Activated CD8-positive, alpha-beta memory T cell treated with anti-CD3 and anti-CD28 coated beads, Interleukin-2, amount 50 U/mL, for 4 hours (primary cell): ENCODE measurements at places on chromosomes 16 and 17.

- no peak for DNase-seq
Observed at GRCh38 chr17:3590768-3591167, 18.4 kb downstream of the TRPV1 start.

DNA sequence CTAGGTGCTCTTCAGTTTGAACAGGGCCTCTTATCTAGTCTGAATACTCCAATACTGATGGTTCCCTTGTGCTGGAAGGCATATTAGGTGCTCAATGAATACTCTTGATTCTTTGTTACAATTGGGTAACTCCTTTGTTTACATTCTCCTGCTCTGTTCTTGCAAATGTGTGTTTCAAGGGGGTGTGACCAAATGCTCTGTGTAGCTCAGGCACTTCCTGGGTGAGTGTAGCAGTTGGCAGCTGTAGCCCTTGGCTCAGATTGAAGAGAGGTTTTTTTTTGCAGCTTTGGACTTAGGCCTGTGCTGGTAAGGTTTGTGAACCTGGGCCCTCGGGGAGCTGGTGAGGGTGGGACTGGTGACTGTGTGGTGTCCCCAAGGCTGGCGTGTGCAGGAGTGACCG is 20.2 kb downstream of the TBCD start:
- DNase-seq: no peak

DNA sequence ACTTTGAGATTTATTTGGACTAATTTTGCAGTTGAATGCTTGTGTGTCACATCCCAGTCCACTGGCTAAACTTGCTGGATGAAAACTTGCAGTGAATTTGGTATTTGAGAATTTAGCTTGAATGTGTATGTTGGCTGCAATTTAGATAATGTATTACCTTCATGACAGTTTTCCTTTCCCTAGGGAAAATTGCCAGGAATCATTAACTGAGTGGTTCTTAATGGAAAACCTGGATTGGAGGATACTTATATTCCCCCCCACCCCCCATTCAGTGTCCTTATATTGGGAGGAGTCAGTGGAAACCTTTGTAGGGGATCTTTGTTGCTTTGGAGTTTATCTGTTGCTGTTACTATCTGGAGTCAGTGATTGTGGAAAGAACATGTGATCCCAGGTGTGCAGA is 67.6 kb downstream of the KPNA2 start:
- no peak for DNase-seq

DNA sequence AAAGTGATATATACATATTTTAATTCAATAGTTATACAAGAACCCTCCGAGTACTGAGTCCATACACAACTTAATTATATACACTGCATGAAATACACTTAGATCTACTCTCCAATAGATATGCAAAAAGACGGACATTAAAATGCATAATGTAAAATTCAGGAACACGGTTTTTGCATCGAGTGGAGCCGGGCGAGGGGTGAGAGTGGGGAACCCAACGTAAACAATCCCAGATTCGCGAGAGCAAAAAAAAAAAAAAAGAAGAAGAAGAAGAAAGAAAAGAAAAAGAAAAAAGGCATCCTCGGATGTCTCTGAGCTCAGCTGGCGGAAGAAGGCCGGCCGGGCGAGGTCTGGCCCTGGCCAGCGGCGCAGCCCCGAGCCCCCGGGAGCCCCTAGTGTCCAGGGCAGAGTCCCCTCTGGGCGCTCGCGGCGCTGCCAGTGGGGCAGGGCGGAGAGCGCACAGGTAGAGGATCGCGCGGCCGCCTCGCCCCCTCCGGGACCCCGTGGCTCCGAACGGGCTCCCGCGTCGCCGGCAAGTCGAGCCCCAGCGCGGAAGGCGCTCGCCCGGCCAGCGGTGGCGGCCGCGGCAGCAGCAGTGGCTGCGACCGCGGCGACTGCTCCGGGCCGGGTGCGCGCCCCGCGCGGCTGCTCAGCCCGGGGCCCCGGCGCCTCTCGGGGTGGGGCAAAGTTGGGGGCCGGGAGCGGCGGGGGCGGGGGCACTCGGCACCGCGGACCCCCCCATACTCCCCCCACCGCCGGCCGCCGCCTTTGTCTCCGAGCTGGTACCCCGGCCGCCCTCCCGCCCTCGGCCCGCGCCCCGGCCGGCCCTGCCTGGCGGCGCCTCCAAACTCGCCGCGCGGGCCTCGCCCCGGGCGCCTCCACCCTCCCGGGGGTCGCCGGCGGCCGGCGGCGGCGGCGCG is 9.6 kb upstream of the ZFHX3 start:
- no peak for DNase-seq

- DNase-seq: no peak
Observed at GRCh38 chr17:44235583-44235936, 16.1 kb upstream of the UBTF start.

DNA sequence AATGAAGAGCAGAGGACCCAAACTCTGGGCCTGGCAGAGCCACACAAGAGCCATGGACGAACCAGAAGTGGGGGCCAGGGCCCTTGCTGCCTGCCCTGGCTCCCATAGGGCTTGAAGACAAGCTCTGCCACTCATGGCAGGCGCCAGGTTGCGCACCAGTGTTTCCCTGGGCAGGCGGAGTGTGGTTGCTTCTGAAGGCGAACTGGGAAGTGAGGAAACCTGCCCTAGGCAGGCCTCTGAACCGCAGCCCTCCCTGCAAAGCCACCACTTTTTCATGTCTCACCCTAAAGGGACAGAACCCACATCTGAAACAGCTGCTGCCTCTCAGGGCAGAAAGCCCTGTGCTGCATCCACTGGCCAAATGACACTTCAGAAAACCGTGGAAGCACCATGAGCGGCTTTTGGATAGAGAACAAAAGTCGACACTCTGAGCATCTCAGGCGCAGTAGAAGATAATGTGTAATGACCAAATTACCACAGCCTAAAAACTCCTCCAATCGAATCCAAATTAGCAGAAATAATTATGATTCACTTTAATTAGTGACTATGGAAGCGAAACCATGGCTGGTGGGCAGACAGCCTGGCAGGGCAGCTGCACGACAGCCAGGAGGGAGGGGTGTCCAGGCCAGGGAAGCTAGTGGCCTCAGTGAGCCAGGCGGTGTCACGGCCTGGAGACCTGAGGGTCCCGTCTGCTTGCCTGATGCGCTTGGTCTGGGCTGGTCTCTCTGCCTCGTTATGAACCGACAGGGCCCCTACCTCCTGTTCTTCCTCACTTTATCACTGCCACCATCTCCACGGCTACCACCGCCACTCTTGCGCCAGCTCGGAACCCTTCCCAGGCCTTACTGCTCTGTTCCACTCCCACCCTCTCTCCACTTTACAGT is 59.1 kb downstream of the PRMT7 start:
- no peak for DNase-seq

DNA sequence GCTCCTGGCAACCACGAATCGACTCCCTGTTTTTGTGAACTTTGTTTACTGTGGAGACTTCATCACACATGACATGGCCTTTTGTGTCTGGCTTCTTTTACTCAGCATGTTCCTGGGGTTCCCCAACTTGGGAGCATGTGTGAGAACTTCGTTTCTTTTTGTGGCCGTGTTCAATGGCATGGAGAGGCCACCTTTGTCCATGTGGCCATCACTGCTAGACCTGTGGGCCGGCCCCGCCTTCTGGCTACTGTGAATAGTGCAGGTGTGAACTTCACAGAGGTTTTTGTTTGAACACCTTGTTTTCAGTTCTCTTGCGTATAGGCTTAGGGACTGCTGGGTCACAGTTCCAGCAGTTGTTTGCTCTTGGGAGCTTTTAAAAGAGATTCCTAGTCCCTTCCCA is 5.7 kb upstream of the SLC38A8 start:
- no peak for DNase-seq

GRCh38 chr17:66807182-66807581 is 27.7 kb upstream of the CACNG5 start:
- DNase-seq: no peak

GRCh38 chr17:51150932-51151331 is 2.4 kb upstream of the NME1 start:
- DNase-seq: no peak

DNA sequence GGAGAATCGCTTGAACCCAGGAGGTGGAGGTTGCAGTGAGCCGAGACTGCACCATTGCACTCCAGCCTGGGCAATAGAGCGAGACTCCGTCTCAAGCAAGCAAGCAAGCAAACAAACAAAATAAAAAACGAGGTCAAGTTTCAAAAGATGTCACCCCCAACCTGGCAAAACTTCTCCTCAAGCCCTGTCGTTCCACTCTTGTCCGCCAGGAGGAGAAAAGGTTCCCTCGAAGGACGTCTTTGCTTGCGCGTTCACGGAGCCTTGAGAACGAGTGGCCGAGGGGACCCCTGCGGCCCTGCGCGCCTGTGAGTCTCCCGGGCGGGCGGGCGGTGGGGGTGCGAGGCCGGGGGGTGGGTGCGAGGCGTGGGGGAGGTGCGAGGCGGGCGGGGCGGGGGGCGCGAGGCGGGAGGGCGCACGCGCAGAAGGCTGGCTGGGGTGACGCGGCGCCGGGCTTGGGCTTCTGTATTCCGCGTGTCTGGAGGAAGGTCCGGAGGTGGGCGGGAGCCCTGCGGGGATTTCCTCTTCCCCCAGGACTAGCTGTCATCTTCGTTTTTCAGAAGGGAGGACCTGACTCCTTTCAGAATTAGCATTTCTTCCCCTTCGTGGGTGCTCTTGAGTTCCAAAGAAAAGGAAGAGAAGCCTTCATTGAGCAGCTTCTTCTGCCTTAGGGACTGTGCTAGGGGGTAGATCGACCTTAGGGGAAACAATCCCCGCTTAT is 3.7 kb downstream of the SLC52A1 start:
- peak; percentile 83 for DNase-seq

DNA sequence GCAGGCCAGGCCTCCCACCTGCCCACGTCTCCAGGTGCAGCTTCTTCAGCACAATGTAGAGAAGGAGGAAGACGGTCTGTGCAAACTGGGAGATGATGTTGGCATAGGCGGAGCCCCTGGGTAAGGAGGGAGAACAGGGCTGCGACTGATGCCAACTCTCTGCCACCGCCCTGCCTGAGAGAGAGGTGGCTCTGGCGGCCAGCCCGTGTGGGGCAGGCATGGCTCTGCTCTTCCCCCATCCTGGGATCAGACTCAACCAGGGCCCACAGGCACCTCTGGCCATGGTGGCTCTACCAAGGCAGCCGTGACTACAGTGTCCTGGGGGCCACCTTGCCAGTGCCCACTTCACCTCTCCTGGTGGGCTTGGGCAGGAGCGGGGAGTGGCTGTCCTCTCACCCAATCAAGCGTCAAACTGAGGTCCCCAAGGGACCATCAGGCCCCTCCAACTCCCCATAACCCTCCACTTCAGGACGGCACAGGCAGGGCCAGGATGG is 8.6 kb downstream of the SLC47A2 start:
- DNase-seq: no peak

- DNase-seq: no peak
Observed at GRCh38 chr17:38906460-38907228, 18.8 kb upstream of the LASP1NB start.

DNA sequence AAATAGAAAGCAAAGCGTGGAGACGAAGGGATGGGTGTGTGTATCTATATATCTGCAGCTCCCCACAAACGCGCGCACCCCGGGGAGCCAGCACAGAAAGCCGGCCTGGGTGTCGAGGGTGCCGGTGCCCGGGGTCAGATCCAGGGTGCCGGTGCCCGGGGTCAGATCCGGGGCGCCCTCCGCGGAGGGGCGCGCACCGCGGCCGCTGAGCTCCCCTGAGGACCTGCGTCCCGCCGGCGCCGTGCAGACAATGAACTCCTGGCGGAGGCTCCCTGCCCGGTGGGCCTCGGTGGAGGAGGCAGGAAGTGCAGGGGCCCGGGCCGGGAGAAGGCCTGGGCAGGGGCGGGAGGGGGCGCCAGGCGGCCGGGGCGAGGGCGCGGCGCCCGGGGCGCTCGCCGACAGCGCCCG is 1.1 kb downstream of the ZNF423 start:
- DNase-seq: no peak

GRCh38 chr17:58353389-58353825 is 1.4 kb upstream of the SUPT4H1 start:
- no peak for DNase-seq

GRCh38 chr17:75412455-75413317 is 7.2 kb upstream of the GRB2 start:
- peak; percentile 73 for DNase-seq

GRCh38 chr17:40298726-40299125 is 10.3 kb upstream of the RARA start:
- DNase-seq: no peak

- no peak for DNase-seq
Observed at GRCh38 chr16:31148281-31148728, 1.6 kb downstream of the PRSS36 start.

DNA sequence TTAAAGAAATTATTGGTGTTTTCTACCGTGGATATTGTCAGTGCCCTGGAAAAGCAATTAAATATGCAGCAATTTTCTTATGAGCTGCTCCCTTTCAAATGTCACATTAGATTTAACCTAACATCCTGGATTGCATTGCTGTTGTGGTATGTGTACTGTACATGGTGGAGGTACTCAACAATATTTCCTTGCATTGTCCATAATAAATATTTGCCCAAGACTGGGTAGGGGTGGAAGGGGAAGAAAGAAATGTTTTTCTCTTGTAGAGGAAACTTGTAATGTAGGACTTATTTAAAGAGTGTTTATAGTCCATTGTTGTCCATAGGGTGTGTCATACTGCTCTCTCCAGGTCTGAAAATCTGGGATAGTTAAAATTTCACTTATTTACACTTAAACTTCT is 346.2 kb upstream of the TBX2 start:
- no peak for DNase-seq

GRCh38 chr16:1903845-1904840 is 14.1 kb downstream of the HS3ST6 start:
- no peak for DNase-seq

DNA sequence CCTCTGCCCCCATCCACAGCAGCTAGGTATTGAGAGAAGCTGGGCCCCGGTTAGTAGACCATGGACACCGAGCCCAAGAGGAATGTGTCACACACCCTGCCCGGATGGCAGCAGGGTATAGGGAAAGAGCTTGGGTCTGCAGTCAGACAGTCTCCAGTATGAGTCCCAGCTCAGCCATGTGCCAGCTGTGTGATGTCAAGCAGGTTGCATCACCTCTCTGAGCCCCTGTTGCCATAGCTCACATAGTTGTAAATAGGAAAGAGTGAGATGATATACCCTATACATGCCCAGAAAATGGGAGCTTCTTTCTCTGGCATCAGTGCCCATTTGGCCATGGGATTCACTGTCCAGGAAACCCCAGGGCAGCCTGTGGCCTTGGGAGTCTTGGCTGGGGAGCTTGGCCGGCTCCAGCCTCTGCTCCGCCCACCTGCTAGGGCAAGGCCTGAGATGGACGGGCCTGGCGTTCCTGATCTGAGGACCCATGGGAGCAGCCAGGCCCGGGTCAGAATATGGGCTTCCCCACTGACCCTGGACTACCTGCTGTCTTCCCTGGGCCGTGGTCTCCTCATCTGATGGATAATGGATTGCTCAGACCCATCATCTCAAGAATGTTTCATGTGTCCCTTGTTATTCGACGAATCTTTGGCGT is 13.2 kb downstream of the CD300LG start:
- DNase-seq: no peak
